Kidney (tissue), 22 donors: ENCODE measurements at places on chromosomes 7 and 10. TPM values are rescaled to one million over a fixed set of nuclear protein-coding genes. Genes with fewer than 3 reads are reported as not detected.

DNA sequence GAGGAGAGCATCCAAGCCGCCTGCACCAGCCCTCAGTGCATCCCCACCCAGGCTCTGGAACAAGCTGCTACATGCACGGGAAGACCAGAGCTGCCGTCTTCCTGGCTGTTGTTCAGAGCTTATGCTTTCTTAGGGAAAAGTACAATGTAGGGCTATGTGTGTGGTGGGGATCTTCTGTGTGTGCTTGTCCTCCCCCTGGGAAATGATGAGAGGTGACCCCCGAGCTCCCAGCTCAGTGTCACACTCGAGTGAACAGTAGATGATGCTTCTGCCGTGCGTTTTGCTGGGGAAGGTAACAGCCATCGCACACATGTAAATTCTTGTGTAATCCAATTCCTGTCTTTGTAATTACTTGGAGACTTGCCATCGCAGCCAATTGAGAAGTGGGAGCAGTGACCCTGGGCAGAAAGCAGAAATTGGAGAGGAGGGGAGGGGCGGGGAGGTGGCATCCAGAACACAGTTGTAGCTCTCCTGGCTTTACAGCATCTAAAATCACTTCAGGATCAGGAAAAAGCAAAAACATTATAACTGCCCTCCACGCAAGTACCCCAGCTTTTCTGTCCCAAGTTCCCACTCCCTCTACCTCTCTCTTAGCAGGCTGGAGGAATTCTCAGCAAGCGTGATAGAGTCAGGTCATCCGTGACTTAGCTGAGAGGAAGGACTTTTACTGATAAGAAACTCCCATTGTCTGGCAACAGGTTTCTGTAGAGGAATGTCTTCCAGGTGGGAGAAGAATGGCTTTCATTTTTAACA lies 149.6 kb downstream of the TCF7L2 start:
- peak; percentile 87 for DNase-seq

DNA sequence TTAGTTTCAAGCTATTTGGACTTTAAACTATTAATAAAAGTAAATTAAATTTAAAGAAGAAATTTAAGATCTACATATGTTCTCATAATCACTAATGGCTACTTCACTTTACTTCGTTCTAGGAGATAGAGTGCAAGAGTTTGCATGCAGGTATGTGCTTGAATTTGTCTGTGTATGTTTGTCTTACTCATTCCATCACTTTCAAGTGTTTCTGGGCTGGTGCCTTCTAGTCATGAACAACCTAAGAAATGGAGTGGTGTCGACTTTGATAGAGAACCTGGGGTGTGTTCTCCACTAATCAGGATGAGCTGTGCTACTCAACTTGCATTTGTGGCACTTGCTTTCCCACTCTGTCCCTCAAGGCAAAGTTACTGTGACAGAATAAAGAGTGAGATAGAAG lies 169.9 kb downstream of the KCND2 start:
- no peak for DNase-seq

GRCh38 chr10:6782378-6782777 lies 202.3 kb upstream of the PRKCQ start:
- no peak for DNase-seq

GRCh38 chr7:151570366-151570915 lies 50.7 kb upstream of the RHEB start:
- no peak for DNase-seq

The ZDHHC16 gene
- 48.9 TPM for polyA plus RNA-seq

The FAM149B1 gene
- polyA plus RNA-seq = 21.7 TPM

The GSDME gene
- polyA plus RNA-seq = 16.8 TPM

The SPDYE17 gene
- polyA plus RNA-seq = not detected

The YKT6 gene
- polyA plus RNA-seq = 53.2 TPM

The DYDC1 gene
- polyA plus RNA-seq = not detected

The GDF10 gene
- polyA plus RNA-seq = not detected

The TMEM270 gene
- not detected for polyA plus RNA-seq
